Hematopoietic multipotent progenitor cell (in vitro differentiated cells): ENCODE measurements at places on chromosomes 3 and 15.

GRCh38 chr3:47283591-47284364, 1.0 kb downstream of the KLHL18 start:
- DNase-seq, result no peak

GRCh38 chr15:59335207-59335786, 37.4 kb downstream of the MYO1E start:
- DNase-seq, result no peak

DNA sequence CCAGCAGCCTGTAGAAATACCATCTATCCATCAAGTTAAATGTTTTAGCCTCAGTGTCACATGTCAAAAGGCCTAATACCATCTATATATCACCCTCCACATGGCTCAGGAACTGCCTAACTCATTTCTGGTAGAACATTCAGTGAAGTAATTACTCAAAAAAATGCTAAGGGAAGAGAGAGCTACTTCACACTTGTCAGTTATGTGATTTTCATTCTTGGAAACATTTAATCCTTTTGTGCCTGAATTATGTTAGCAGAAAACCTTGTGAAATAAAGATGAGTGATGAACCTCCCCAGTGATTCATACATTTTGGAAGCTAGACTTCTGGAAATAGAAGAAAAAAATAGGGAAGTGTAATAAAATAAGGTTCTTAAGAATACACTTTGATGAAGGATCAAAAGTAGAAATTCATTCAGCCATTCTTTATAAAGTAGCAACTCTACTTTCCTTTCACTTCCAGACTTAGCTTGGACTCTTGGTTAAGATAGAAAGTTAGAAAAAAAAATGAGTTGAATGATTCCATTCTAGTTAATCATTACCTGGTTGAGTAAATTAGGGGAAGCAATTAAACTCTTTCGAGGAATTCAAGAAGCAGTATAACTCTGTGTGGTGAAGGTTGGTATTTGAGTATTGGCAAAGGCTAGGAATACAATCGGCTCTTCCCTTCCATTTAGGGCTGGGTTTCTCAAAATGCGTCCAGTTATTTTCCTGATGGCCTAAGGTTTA, 3.6 kb downstream of the OTOL1 start:
- DNase-seq, result no peak

DNA sequence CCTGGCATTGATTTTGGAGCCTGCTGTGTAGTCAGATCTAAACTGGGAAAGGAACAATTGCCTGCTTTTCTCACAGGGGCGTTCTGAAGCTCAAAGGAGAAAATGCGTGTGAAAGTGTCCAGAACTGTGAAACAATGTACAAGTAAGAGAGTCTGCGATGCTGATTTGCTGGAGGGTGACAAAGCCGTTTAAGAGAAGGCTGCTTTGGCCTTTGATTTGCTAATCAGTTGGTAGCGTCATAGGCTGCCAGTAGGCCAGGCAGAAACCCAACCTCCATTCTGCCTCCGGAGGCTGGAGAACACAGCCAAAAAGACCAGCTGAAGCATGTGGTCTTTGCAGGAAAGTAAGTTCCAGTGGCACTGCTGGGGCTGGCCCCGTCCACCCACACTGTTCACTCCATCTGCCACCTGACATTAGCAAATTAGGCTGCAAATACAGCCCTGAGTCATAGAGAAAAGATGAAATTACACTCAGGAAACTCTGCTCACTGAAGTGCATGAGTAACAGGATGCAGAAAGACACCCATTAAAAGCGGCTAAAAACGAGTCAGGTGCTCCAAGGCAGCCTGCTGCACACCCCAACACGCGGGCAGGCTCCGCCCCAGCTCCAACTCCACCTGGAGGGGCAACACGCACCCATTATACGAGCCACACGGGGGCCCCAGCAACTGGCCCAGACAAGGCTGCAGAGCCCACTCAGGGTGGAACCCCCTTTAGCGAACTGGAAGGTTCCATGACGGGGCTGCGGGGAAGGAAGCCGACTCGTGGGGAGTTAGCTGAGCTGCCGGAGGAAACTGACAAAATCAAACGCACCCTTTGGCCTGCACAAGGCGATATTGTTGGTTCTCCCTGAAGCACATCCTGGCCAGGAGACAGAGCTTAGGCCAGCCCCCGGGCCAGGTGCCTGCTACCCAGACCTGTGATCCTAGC, 31.6 kb downstream of the ZDHHC19 start:
- DNase-seq, result peak; percentile 92

DNA sequence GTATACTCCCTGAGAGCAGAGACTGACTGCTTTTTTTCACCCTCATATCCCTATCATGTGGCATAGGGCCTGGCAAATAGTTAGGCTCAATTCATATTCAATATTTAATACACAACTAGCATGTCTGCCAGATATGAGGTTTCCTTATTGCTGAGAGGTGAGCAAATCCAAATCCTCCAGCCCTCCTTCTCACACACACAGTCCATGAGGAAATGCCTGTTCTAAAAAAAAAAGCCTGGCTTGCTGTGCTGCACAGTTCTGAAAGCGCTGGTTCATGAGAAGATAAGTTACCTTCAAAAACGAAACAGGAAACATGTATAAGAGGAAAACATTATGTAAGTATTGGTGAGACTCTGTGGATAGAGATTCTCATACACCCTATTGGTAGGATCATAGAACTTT, 15.5 kb upstream of the ACAP2 start:
- DNase-seq, result peak; percentile 36

- DNase-seq, result no peak
These were observed 31.3 kb downstream of the SMAD3 start for GRCh38 chr15:67096546-67097294.

DNA sequence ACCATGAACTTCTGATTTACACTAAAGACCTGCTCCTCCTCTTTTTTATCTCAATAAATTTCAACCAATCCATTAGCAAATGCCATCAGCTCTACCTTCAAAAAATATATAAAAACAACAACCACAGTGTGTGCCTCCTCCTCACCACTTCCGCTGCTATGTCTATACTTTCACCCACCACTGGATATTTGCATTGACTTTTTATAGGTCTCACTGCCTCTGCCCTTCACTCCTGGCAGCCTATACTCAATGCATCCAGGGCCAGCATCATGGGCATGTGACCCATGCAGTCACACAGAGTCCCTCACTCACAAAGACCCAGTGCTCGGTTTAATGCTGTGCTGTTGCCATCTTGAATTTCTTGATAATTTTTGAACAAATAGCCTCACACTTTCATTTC, 53.5 kb upstream of the CCDC54 start:
- DNase-seq, result no peak

DNA sequence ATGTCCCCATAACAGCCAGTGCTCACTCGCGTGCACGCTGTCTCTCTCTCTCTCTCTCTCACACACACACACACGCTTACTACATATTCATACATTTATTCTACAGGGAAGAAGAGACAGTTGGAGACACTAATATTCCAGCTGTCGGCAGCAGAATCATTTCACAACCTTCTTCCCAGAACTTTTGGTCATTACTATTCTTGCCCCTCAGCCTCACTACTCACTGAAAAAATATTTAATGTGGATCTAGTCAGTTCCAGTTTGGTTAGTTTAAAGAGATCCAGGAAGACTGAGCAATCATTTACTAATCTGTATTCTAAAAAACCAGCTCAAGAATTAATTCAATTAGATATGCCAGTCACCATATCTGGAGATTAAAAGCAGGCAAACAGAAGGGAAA, 394.9 kb downstream of the PTPRG start:
- DNase-seq, result no peak

DNA sequence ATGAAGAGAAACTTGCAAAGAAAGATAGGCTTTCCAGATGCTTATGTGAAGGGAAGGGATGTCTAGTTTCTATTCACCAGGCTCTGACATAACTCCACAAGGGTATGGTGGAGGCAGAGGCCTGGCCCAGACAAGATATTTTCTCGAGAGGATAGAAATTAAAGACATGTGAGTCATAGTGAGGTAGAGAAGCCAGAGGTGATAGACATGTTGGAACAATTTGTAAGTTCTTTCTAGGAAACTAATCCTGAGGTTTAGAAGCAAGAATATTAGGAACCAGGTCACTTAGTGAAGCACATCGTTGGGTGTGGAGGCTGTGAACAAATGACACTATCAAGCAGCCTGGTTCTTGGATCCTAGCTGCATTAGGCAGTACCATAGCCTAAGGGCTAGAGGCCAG, 176.9 kb downstream of the BBX start:
- no peak for DNase-seq

- no peak for DNase-seq
These were observed 4.1 kb downstream of the SEMA4B start for GRCh38 chr15:90205050-90205848.

GRCh38 chr3:72295276-72295961, 510.5 kb upstream of the PROK2 start:
- DNase-seq, result no peak

DNA sequence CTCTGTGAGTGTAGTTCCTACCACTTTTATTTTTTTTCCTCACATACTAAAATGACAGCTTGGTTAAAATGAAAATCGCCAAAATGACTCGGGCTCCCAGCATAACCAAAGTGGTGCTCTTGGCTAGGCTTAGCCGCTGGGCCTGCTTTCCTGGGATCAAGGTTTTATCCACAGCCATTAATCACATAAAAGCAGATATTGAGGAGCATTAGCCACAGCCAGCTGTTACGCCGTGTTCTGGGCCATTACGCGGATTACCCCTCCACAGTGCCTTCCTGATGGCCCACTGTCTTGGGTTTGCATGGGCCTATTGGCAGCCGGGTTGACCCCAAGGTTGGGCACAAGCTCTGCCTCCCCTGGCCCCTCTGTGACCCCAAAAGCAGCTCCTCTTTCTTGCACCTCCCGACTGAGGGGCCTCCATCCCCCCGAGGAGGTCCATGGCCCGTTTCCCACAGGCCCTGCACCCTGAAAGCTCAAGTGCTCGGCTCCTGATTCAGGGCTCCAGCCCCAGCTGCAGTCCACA, 30.4 kb upstream of the TRPM1 start:
- no peak for DNase-seq

DNA sequence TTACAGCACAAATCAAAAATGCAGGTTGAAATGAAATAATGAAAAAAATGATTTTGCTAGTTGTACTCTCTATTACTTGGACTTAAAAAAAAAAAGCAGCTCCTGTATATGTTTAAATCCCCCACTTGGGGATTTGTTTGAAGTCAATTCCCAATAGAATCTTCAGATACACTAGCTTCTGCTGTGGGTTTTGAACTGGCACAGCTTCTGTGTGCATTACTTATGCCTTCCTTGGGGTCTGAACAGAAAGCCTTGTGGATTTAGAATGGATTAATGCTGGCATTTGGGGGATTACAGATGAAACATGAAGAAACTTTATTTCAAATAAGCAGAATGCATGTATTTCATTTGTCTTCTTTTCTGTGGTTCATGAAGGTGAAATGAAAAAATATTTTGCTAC, 513.2 kb upstream of the TBL1XR1 start:
- DNase-seq, result no peak

- no peak for DNase-seq
These were observed 16.9 kb upstream of the CFAP161 start for GRCh38 chr15:81117136-81117535.

DNA sequence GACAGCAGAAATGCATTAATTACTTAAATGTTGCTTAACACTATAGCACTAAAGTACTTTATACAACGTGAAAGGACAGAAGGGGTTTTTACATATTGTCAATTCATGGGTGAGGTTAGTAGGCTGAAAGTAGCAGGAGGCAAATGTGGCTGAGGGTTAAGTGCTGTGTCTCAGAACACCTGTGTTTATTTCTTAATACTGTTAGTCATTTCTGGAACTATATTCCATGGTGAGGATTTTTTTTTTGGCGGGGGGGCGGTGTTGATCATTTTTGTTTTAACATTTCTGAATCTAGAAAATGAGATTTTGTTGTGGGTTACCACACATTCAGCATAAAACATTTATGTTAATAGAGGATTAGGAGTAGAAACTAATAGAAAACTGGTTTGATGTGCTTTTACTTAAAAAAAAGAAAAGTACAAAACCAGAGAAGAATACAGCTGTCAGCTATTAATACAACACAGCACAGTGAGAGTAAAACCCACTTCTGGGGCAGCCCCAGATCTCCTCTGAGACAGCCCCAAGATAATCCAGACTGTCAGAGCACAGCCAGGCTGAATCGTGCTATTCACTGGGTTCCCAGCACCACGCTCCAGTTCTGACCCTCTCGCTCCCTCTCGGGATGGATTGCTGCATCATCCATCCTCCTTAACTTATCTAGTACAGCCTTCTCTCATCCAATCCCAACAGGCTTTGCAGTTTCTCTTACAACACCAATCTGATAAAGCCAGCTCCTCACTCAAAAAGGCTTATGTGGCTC, 307.7 kb downstream of the TUSC7 start:
- DNase-seq, result no peak

DNA sequence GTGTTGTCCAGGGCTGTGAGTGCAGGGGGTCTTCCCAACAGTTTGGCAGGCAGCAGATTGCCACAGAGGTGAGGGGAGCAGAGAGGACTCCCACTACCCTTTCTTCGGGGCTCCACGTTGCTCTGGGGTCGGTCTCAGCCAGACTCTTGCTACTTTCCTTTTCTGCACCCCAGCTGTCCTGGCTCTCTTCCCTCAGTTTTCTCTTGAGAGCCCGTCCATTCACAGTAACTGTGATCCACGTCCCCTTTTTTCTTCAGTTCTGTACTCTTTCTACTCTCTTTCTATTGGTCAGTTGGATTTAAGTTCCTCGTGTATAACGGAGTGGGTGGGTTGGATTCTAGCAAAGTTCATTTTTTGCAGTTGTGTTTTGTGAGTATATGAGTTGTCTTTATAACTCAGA, 105.8 kb downstream of the UNC13C start:
- DNase-seq, result no peak

- no peak for DNase-seq
These were observed 610.7 kb upstream of the GRM7 start for GRCh38 chr3:6250167-6250566.

- DNase-seq, result no peak
These were observed 20.1 kb downstream of the OSBPL10 start for GRCh38 chr3:31960793-31961431.

GRCh38 chr3:143222981-143223380, 103.4 kb downstream of the CHST2 start:
- DNase-seq, result no peak

DNA sequence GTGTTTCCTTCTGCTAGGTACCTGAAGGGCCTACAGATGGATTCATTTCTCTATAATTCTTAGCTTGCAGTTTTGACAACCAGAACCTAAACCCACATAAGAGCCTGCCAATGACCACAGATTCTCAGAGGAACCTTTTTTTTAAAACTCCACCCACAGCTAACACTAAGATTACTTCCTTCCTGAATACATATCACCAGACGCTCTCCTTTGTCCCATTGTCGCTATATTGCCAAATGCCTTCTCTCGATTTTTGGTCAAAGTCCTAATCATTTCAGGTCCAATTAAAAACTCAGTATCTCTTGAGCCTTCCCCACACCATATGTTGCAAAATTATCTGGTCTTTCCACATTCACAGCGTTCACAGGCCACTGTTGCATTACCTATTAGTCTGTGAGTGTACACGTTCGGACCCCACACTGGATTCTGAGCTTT, 12.4 kb downstream of the ZNF710 start:
- peak; percentile 72 for DNase-seq

GRCh38 chr3:118942671-118943070, 92.0 kb downstream of the IGSF11 start:
- no peak for DNase-seq

DNA sequence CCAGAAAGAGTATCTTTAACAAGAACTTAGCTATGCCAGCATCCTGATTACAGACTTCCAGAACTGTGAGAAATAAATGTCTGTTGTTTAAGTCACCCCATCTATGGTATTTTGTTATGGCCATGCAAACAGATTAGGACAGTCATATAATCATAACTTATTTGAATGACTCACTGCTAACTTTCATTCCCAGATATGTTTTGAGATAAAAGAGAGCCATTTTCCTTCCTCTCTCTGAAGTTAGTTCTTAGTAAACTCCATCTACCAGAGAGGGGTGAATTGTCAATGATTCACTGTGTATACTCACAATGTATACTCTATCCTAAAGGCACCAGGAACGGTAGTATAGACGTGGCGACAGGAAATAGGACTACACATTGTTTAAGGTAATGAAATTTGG, 179.4 kb upstream of the DPH6 start:
- no peak for DNase-seq
